ENCODE measurements at places on chromosomes 2 and 18.

DNA sequence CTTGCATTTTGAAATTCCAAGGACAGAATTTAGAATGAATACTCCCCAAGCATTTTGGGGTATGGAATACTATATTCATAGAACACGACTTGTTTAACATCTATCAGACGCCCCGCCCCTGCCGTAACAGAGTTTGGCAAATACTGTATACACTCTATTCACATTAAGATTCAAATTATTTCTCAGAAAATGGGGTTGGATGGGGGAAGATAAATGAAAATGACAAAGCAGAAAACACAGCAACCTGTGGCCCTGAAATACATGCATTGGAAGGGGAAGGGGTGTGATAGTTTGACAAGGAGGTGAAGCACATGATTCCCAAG, 634.6 kb upstream of the SLC39A10 start:
- no peak for DNase-seq

DNA sequence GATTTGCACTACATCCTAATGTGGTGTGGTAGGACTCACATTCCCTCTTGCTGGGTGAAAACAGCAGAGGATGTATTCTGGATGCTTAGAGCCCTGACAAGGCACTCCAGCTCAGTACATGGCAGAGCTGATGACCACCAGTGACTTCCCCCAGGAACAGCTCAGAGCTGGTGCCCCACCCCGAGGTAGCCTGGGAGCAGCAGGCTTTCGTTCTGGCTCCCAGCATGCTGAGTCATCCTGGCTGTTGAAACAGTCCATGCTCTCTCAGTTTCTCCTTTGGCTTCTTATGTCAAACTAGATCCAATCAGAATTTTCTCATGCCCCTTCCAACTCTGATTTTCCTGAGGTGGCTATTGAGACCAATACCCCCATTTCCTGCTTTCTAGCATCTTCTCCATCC, 438.2 kb downstream of the NBAS start:
- peak; percentile 13 for DNase-seq

- DNase-seq, result no peak
Observed at GRCh38 chr2:218961651-218962570, 2.4 kb downstream of the CDK5R2 start.

- DNase-seq, result no peak
Observed at GRCh38 chr2:109120166-109120565, 8.8 kb upstream of the SH3RF3 start.

- peak; percentile 32 for DNase-seq
Observed at GRCh38 chr2:40418614-40419363, 33.1 kb downstream of the SLC8A1 start.

DNA sequence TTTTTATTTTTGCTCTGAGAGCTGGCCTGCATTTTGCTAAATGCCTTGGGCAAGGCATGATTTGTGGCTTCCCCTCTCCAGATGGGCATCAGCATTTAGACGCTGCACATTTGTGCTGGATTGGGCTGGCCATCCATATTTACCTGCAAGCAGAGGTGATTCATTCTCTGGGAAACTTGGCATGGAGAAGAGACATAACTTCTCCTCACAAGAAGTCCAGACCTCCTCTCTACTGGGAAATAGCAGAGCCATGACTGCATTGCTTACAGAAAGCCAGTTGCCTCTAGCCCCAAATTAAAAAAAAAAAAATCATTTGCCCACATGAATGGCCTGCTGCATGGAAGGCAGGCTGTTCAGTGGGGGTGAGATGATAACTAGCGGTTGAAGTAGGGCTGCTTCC, 120.1 kb downstream of the ACTR3 start:
- DNase-seq, result peak; percentile 10

DNA sequence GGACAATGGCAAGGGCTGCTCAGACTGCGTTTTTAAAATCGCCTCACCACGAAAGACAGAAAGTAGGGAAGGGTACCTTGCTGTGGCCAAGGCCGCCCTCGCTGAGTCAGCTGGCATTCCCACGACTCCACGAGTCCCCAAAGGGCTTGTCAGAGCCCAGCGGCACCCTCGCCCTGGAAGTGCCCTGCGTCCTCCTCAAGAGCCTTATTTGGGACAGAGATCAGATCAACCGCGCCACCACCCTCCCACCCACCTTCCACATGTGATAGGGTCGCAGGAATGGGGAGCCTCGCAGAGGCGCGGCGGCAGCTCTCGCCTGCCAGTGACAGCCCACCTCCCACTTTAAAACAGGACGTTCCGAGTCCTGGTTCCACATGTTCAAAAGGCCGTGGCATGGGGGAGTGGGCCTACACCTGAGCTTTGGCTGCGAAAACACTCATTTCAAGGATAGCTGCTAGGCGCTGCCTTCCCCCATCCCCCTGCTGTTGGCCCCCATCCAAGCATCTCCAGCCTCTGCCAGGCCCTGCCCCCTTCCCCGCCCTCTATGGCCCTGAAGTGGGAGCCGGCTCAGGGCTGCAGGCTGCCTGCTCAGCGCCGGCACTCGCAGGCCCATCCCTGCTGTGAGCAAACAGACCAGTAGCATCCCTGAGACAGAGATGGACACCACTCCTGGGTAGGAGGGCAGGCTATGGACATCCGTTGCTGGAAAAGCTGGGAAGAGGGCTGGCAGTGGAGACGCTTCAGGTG, 38.1 kb upstream of the ARHGEF4 start:
- DNase-seq, result peak; percentile 40

- no peak for DNase-seq
Observed at GRCh38 chr2:79985571-79985970, 319.0 kb downstream of the LRRTM1 start.

GRCh38 chr2:62034715-62035114, 129.2 kb downstream of the COMMD1 start:
- DNase-seq, result no peak

DNA sequence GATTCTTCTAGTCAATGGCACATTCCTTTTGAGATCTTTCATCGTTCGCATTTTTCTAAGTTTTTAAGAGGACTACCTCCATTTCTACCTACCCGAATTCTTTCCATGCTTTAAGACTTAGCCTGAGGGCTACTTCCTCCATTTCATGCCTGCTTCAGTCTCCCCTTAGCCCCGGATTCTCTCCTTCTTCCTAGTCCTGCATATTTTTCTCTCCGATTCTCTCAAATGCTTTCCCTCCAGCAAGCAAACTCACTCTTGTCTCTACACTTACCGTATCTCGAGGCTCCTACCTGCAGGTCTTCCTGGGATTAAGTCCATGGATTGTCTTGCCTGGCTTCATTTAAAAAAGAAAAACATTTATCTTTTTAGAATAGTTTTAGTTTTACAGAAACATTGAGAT, 354.4 kb downstream of the MYCN start:
- DNase-seq, result no peak

DNA sequence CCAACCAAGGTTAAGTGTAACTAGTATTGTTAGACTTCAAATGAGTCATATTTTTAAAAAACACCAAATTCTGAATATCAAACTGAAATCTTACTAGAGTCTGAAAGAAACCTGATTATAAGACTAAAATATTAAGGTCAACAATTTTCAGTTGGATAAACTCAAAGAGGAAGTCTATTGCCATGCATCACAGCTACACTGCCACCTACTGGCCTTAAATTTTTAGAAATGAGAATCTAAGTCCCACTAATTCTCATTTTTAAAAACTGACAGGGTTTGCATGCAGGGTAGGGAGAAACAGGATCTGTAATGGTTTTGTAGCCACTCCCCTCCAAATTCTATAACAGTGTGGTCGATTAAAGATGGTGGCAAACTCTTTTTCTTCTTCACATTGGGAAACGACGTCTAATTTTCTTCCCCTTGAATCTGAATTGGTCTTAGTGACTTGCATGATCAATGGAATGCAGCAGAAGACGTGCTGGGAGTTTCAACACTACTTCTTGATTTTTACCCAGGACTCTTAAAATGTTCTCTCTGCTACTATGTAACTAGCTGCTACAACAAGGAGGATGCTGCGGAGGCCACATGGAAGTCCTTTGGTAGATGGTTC, 176.1 kb upstream of the SESTD1 start:
- peak; percentile 30 for DNase-seq

DNA sequence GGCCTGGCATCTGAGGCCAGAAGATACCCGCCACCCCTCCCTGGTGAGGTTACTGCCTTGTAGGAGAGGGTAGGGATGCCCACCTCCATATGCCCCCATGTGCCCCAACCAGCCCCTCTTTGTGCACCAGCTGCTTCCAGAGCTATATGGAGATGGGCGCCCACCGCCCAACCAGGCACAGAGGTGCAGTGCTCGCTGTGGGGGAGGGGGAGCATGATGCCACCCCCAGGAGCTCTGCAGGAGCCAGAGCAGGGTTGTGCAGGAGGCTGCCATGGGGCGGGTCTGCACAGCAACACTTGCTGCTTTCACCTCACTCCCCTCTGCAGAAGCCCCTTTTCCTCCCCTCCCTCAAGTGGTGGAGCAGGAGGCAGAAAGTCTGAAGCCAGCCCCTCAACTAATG, 174.6 kb downstream of the SMAD7 start:
- no peak for DNase-seq

GRCh38 chr2:38474021-38474456, 97.0 kb upstream of the ATL2 start:
- no peak for DNase-seq

DNA sequence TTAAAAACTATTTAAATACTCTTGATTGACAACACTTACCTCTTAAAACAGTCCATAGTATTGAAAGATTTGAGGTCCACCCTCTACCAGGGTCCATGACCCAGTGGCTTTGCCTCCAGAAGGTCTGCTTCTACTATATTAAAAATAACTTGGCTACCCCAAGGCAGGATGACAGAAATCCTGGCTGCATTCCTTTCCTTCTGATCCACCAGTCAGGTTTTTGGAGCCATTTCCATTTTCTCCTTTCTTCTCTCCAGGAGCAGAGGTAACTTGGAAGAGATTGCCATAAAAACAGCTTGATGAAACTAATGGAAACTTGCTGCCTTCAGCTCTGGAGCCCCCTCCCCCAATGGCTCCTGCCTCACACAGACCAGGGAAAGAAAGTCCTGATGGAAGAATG, 2.6 kb upstream of the FAM171B start:
- DNase-seq, result no peak

DNA sequence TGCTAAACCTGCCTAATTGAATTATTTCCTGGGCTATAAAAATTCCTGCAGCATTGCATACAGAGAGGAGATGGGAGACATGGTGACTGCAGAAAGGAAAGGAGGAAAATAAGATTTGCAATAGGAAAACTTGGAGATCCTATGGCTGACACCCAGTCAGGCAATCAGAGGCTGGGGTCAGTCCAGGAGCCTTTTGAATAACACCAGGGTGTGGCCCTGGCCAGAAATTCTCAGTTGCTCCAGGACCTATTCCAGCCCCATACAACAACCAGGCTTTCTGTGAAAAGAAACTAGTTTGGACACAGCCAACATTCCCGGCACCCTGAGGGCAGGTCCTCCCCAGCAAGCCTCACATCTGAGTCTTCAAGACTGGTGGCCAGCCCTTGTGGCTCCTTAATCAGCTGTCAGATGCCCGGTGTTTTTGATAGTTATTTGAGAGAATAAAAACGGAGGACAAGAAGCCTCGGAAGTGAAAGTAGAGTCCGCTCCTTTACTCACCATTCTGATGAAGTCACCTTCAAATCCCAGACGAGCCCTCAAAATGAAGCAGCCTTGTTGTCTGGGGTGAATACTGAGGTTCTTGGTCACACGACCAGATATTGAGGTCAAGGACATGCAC, 31.1 kb upstream of the GMCL1 start:
- peak; percentile 68 for DNase-seq

DNA sequence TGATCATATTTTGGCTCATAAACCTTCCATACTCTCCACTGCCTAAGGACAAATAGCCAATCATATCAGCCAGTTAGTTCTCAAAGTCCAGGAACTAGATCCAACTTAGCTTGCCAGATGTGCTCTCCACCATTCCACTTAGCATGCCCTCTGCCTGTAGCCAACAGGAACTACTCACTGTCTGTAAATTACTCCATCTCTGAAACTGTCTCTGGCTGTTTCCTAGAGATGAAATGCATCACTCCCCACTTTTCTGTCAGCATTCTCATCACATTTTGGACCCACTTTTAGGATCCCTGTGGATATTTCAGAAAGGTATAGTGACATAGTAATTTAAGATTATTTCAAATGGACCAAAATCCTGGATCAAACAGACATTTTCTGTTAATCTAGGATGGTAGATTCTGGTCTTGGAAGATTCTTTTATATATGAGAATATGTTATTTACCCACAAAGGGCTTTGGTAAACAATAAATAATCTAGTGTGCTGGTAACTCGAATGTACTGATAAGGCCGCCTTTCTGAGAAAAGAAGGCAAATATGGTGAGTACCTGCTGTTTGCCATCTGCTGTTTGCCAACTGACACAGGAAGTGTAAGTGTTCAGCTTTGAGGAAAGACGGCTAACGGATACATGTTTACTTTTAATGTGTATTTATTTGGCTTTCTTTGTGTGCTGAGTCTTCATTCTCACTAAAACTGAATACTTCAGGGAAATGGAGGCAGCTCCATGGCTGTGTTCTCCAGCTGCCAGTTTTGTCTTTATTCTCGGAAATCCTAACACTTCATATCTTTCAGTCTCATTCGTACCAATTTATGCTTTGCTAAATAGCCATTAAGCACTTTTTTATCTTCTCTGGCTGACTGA, 79.5 kb downstream of the EVA1A start:
- DNase-seq, result peak; percentile 43

Measured in EH (cell line).